ENCODE measurements at places on chromosomes 4 and X.

GRCh38 chr4:121472937-121473721 lies 92.3 kb upstream of the QRFPR start:
- DNase-seq, result no peak

GRCh38 chr4:8093587-8094274 lies 64.9 kb downstream of the ABLIM2 start:
- DNase-seq, result peak; percentile 12

DNA sequence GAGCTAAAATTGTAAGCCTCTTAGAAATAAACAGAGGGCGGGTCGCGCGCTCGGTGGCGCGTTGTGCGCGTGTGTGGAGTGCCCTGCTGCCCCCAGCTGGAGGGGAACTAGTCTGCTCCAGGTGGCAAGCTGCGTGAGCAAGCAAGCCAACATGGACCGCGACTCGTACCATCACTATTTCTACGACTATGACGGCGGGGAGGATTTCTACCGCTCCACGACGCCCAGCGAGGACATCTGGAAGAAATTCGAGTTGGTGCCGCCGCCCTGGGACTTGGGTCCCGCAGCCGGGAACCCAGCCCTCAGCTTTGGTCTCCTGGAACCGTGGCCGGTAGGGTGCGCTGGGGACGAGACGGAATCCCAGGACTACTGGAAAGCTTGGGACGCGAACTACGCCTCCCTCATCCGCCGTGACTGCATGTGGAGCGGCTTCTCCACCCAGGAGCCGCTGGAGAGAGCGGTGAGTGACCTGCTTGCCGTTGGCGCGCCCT lies 66.1 kb downstream of the DNAAF6 start:
- no peak for DNase-seq

GRCh38 chrX:37509349-37509748 lies 62.1 kb upstream of the LANCL3 start:
- no peak for DNase-seq

DNA sequence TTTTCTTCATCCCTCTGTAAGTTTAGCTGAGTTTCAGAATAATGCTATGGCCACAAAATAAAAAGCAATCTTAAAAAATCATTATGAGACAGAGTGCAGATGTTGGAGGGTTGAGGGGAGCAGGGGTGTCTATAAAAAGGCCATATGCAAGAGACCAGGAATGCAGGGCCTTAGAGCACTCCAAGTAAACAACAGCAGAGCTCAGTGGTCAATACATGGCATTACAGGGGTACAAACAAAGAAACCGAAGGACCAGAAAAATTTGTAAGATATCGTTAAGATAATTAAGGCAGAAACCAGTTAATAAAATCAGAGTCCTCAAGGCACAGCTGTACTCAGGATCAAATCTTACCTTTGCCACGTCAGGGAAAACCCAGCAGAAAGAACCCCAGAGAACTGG lies 28.4 kb upstream of the NDST3 start:
- DNase-seq, result no peak
